Activated CD8-positive, alpha-beta memory T cell treated with anti-CD3 and anti-CD28 coated beads, Interleukin-2, amount 50 U/mL, for 48 hours (primary cell): ENCODE measurements at places on chromosomes 5 and 9.

GRCh38 chr5:11468334-11469039, 435.8 kb downstream of the CTNND2 start:
- no peak for DNase-seq

GRCh38 chr9:98146101-98146991, 27.3 kb upstream of the TRIM14 start:
- no peak for DNase-seq

DNA sequence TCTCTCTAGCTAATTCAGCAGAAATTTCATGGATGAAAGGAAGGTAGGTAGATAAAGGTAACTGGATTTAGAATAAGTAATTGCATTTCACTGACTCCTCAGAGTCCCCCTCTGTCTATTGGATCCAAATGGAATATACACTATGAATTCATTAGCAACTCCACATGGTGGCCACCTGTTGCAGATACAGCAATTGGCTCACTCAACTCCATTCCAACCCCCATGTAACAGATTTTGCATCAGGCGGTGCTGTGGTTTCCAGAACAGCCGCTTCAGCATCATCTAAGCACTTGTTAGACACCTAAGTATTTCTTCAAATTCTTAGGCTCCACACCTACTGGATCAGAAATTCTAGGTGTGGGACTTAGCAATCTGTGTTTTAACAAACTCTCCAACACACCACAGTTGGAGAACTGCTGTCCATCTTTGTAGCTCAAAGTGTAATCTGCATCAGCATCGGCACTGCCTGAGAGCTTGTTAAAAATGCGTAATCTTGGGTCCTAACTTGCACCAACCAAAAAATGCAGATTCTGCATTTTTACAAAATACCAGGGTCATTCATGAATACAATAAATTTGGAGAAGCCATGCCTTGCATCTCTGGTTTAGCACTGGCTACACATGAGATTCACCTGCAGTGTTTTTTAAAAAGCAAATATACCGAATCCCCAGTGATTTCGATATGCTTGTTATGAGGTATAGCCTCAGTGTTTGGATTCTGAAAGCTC, 413.8 kb upstream of the CD180 start:
- DNase-seq = no peak

DNA sequence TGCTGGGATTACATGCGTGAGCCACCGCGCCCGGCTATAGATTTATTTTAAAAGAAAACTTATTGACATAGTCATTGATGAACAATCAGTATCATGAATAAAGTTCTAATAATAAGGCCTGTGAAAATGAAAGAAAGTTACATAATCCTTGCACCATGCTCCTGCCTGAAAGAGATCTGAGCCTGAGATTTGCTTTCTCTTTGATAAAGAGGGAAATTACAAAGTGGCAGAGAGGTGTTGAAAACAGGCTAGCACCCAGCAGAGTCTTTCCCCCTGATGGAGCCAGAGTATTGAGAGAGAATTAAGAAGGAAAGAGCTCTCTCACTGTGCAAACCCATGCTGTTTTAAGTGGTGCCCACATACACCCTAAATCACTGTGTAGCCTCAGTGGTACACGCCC, 37.2 kb downstream of the SLC6A7 start:
- no peak for DNase-seq
